ENCODE measurements at places on chromosomes 7 and 10.

GRCh38 chr10:79286318-79286951, 60.8 kb upstream of the PPIF start:
- peak; percentile 96 for DNase-seq
- H3K27ac ChIP-seq, result peak overlapping the region; percentile 95
- H3K4me1 ChIP-seq, result peaks cover 69% of the 10 kb centered on the region
- H3K36me3 ChIP-seq, result peaks cover 21% of the 10 kb centered on the region

DNA sequence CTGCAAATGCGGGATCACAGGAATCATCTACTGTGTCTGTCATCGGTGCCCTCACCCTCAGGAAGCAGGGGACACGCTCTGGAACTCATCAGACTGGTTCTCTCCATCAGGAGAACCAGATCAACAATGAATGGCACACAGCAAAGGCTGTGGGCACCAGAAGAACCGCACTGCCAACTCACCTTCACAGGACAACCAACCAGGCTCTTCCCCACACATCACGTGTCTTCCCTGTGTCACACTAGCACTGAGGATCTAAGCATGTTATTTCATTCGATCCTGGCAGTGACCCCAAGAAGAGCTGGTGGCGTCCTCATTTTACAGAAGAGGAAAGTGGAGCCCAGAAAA, 106.1 kb downstream of the TNS3 start:
- H3K27me3 ChIP-seq, result no peaks in the 10 kb centered on the region
- no peaks in the 10 kb centered on the region for H3K36me3 ChIP-seq
- no peak overlapping the region for H3K27ac ChIP-seq
- H3K4me1 ChIP-seq, result no peaks in the 10 kb centered on the region
- no peak for DNase-seq

DNA sequence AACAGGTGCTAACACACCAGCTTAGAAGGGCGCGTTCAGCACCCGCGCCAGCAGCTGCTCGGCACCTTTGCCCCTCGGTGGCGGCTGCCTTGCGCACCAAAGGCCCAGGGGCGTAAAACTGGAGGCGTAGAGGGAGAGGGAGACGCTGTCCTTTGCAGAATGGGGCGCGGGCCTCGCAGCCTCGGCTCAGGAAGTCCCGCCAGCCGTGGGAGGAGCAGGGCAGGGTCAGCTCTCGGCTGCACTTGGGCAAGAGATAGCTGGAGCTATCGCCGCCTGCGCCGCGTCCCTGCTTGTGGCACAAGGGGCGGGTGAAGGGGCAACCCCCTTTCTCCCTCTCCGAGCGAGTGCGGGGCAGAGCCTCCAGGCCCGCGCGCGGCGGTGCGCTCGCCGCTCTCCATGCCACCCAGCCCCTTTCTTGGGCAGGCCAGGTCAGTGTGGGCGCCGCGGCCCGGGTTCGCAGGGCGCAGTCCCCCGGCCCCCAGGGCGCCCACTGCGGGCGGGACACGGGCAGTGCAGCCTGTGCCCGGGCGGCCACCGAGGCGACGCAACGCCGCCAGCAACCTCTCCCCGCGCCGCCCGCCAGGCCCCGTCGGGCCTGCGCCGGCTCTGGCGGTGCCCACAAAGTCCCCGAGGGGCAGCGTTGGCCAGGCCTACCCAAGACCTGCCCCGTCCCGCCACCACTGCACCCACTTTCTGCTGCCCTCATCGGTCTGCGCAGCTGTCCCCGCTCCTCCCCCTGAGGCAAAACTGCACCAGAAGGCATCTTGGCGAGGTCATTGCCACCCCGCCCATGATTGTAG, 4.1 kb downstream of the NEUROD6 start:
- H3K27me3 ChIP-seq, result peaks cover 16% of the 10 kb centered on the region
- H3K36me3 ChIP-seq, result no peaks in the 10 kb centered on the region
- no peak overlapping the region for H3K27ac ChIP-seq
- no peak for DNase-seq
- no peak overlapping the region for H3K4me3 ChIP-seq

- H3K27me3 ChIP-seq, result peaks cover 15% of the 10 kb centered on the region
- DNase-seq, result no peak
- H3K4me3 ChIP-seq, result no peak overlapping the region
- H3K36me3 ChIP-seq, result no peaks in the 10 kb centered on the region
These were observed 19.3 kb upstream of the ING3 start for GRCh38 chr7:120931243-120931642.

DNA sequence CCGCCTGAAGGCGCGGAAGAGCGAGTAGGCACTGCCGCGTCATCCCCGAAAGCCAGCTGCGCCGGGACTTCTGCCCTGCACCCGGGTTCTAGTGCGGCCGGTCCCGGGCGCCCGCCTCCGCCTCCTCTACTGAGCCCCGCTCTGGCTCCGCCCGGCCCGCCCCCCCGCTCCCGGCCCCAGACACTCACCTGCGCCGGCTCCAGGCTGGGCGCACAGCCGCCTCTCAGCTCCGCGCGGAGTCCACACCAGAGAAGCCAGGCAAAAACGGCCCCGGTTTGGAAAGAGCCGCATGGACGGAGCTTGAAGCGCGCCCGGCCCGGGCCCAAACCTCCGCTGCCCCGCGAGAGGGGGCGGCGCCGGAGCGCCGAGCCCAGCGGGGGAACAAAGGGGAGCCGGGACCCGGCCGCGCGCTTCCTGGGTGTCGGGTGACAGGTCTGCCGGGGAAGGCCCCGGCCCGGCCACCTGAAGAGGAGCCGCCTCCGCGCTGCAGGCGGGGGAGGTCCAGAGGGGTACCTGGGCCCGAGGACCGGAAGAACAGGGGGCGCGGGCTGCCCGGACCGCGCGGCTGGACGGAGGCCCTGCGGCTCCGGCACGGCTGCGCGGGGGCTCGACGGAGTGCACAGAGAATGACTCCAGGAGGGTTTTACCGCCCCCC, 168.2 kb downstream of the NRF1 start:
- no peak overlapping the region for H3K4me3 ChIP-seq
- H3K4me1 ChIP-seq, result peaks cover 34% of the 10 kb centered on the region
- H3K36me3 ChIP-seq, result peaks cover 2% of the 10 kb centered on the region
- peaks cover 63% of the 10 kb centered on the region for H3K27me3 ChIP-seq
- peak; percentile 48 for DNase-seq

DNA sequence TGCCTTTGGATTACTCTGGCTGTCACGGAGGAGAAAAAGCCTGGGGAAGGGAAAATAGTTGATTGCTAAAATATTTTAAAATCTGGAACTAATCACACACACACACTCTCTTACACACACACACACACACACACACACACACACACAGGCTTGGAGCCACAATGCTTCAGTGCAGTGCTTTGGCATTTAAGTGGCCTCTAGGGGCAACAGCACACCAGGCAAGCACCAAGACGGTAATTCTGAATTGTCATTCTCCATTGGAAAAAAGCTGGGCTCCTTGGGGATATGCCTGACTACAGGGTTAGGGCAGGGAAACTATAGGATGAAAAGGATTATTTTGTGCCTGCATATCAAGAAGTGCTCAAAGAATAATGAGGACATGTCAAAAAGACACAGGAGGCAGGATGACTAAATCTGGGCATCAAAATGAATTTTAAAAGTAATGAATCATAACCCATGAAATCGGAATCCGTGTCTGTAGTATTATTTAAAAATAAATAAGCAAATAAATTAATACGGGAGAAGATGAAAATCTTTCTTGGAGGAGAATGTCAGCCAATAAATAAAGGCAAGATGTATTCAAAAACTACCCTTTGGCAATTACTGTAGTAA, 30.4 kb upstream of the DDC start:
- peaks cover 53% of the 10 kb centered on the region for H3K4me1 ChIP-seq
- H3K36me3 ChIP-seq, result peaks cover 5% of the 10 kb centered on the region
- DNase-seq, result no peak
- H3K27me3 ChIP-seq, result peaks cover 4% of the 10 kb centered on the region

- H3K27me3 ChIP-seq, result no peaks in the 10 kb centered on the region
- no peak overlapping the region for H3K4me3 ChIP-seq
- H3K27ac ChIP-seq, result no peak overlapping the region
These were observed 31.0 kb upstream of the ARHGAP12 start for GRCh38 chr10:31959461-31960173.

GRCh38 chr10:5587151-5588079, 62.7 kb downstream of the CALML3 start:
- H3K4me3 ChIP-seq, result no peak overlapping the region
- H3K27me3 ChIP-seq, result peaks cover 41% of the 10 kb centered on the region
- no peaks in the 10 kb centered on the region for H3K4me1 ChIP-seq
- H3K27ac ChIP-seq, result no peak overlapping the region
- H3K36me3 ChIP-seq, result no peaks in the 10 kb centered on the region
- DNase-seq, result no peak

DNA sequence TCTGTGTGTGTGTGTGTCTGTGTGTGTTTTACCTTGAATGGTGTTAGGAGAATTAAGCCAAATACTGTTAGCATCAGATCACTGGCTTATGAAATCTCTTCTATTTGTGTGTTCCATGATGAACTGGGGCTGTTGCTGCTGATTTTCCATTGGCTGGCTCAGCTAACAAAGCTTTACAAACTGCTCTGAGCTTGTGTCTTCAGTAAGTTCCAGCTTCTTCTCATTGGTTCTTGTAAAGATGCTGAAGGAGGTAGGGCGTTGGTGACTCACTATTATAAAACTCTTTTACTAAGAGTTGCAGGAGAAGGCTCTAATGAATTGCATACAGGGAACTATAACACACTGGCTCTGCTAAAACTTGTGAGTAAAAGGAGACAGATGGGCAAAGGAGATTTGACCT, 136.4 kb upstream of the PRKCQ start:
- DNase-seq, result no peak
- no peak overlapping the region for H3K4me3 ChIP-seq
- peaks cover 59% of the 10 kb centered on the region for H3K27me3 ChIP-seq
- H3K27ac ChIP-seq, result no peak overlapping the region

DNA sequence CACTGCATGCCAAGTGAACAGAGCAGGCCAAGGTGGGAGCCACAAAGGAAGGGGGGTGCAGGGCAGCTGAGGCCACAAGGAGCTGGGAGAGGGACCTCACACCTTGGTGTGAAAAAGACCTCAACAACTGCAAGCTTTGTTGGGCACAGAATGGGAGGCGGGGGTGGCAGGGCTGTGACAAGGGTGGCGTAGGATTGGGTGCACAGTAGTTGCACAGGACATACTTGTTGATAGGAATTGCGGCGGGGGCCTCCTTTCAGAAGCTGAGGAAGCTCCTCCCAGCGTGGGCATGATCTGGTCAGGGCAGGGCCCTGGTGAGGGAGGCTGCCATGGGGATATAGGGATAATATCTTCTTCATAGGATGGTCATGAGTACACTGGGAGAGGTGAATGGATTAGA, 25.8 kb downstream of the POLL start:
- no peak overlapping the region for H3K27ac ChIP-seq
- peak; percentile 40 for DNase-seq
- H3K4me3 ChIP-seq, result no peak overlapping the region
- peaks cover 29% of the 10 kb centered on the region for H3K27me3 ChIP-seq
- no peaks in the 10 kb centered on the region for H3K36me3 ChIP-seq
- peaks cover 25% of the 10 kb centered on the region for H3K4me1 ChIP-seq

DNA sequence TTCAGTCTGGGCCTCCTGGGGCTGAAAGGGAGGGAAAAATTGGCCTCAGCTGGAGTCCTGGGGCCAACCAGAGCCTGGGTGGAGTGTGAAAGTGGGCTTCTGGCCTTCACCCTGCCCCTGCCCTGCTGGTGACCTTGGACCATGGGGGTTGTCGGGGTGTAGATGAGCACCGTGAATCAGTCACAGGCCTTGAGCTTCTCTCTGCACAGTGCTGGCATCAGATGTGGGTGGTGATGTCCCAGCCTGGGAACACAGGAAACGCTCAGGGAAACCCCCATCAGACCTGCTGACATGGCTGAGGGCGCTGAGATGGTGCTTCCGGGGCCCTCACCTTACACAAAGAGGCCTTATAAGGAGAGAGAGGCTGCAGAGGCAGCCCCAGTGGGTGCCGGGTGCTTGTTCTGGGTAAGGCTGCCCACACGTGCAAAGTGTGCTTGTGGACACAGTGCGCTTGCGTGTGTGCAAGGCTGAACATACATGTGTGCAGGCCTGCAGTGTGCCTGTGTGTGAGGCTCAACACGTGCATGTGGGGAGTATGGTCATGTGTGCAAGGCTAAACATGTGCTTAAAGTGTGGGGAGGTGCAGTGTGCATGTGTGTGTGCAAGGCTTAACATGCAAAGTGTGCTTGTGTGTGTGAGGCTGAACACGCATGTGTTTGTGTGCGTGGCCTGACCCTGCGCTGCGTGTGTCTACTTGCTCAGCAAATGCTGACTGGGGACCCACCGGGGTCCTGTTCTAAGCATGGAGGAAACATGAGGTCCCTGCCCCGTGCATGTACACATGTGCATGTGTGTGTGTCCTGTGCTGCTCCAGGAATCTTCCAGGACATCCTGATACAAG, 6.5 kb downstream of the ARPC1B start:
- H3K4me1 ChIP-seq, result peaks cover 64% of the 10 kb centered on the region
- H3K4me3 ChIP-seq, result peak overlapping the region; percentile 76
- no peaks in the 10 kb centered on the region for H3K27me3 ChIP-seq
- peak; percentile 96 for DNase-seq
- H3K27ac ChIP-seq, result peak overlapping the region; percentile 97

DNA sequence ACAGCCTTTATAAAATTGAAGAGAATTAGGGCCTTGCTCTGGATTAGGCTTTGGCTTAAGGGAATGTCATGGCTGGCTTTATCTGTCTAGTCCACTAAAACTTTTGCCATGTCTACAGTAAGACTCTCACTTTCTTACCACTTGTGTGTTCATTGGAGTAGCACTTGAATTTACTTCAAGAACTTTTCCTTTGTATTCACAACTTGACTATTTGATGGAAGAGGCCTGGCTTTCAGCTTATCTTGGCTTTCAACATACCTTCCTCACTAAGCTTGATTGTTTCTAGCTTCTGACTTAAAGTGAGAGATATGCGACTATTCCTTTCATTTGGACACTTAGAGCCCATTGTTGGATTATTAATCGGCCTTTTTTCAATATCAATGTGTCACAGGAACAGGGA, 96.1 kb downstream of the TPST1 start:
- DNase-seq, result no peak
- H3K4me3 ChIP-seq, result no peak overlapping the region
- H3K27ac ChIP-seq, result no peak overlapping the region

GRCh38 chr10:73765066-73765465, 16.8 kb upstream of the CHCHD1 start:
- DNase-seq, result no peak
- H3K27me3 ChIP-seq, result no peaks in the 10 kb centered on the region
- H3K27ac ChIP-seq, result no peak overlapping the region
- peaks cover 47% of the 10 kb centered on the region for H3K4me1 ChIP-seq
- H3K4me3 ChIP-seq, result no peak overlapping the region
- H3K36me3 ChIP-seq, result peaks cover 74% of the 10 kb centered on the region

DNA sequence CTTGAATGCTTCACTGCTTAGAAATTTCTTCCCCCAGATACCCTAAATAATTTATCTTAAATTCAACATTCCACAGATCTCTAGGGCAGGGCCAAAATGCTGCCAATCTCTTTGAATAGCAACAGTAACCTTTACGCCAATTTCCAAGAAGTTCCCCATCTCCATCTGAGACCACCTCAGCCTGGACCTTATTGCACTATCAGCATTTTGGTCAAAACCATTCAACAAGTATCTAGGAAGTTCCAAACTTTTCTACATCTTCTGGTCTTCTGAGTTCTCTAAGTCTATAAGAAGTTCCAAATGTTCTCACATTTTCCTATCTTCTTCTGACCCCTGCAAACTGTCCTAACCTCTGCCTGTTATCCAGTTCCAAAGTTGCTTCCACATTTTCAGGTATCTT, 1306.9 kb upstream of the SORCS1 start:
- DNase-seq, result no peak
- no peaks in the 10 kb centered on the region for H3K4me1 ChIP-seq
- H3K27ac ChIP-seq, result no peak overlapping the region

GRCh38 chr7:150942001-150942590, 36.0 kb downstream of the KCNH2 start:
- H3K27me3 ChIP-seq, result peaks cover 12% of the 10 kb centered on the region
- no peak overlapping the region for H3K4me3 ChIP-seq
- peaks cover 29% of the 10 kb centered on the region for H3K4me1 ChIP-seq
- no peak overlapping the region for H3K27ac ChIP-seq
- no peaks in the 10 kb centered on the region for H3K36me3 ChIP-seq

GRCh38 chr10:132520177-132520811, 17.3 kb upstream of the INPP5A start:
- no peaks in the 10 kb centered on the region for H3K4me1 ChIP-seq
- no peak overlapping the region for H3K4me3 ChIP-seq
- H3K27ac ChIP-seq, result no peak overlapping the region
